ENCODE measurements at places on chromosomes 12 and 14. TPM values are rescaled to one million over a fixed set of nuclear protein-coding genes. Genes with fewer than 3 reads are reported as not detected.

DNA sequence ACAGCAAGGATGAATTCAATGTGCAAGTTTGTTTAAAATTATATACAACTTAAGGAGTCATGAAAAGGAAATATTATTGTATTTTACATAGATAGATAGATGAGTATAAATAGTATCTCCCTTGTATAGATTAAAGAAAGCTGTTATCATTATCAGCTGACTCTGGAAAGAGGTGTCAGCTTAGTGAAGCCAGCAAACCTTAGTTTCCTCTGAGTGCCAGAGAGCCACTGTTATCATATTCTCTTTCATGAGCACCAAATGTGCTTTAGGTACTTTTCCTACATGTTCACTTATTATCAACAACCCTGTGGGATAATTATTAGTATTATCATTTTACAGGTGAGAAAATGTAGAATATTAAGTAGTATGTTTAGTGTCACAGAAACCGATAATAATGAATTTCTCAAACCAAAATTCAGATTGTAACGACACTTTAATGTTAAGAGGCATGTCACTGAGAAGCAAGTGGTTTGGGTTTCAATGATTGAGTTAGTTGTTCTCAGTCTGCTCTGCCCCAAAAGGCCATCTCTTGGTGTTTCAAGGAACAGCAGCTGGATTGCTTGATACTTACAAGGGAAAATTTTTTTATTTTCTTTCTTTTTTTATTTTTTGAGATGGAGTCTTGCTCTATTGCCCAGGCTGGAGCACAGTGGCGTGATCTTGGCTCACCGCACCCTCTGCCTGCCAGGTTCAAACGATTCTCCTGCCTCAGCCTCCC lies 53.7 kb downstream of the PLEKHA5 start:
- no peak for DNase-seq

Gene AQP2
- 0.44 TPM for total RNA-seq

DNA sequence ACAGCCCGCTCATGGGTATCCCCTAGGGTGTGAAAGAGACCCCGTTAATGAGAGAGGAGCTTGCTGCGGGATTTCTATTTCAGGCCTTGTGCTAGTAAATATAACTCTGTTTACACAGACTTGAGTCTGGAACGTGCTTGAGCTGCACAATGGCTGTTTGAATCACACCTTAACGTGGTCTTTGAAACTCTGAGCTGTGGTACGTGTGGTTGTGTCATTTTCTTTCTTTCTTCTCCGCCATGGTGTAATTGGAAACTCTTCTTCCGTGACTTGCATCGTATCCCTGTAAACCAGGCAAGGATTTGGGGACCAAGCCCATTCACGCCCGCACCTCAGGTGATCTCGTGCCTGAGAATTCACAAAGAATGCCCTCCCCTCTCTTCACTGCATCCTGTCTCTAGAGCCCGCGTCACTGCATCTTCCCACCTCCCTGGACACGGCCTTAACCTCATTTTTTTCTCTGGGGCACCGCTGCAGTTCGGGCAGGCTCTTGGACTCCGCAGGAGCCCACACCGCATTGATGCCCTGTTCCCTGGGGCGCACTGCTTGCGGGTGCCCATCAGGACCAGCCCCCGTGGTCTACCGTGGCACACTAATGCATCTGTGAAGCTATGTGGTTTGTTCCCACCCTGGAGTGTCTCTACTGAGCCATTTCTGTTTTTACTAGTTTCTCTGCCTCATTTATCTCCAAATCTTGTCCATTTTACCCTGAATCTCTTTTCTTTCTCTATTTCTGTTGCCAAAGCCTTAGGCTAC lies 78.4 kb upstream of the PARP11 start:
- no peak for DNase-seq

DNA sequence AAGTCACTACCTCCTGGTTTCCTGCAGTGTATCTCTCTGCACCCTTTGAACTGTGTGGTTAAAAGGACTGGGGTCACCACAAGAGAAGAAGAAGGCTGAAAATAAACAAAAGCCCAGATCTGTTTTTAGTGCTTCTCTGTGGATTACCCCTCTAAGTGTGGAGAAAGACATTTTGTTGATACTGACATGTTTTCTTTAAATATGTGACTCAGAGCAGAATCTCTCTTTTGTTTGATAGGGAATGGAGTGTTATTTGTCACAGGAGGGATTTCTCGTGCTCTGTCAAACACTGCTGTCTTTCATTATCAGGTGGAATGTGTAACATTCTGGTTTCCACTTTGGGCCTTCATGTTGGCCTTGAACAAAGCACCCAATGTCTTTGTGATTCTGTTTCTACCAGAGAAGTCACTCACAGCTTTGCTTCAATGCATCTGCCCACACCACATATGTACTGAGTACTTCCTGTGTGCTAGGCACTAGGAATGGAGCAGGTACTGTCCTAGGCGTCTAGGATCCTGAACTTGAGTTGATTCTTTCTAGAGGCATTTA lies 82.1 kb downstream of the PLXNC1 start:
- DNase-seq = no peak

Gene GDF3
- 0.26 TPM for total RNA-seq

GRCh38 chr12:131561891-131562684 lies 148.8 kb upstream of the SFSWAP start:
- no peak for DNase-seq

GRCh38 chr14:103427485-103428443 lies 42.5 kb downstream of the MARK3 start:
- no peak for DNase-seq

Gene GLT1D1
- total RNA-seq = 0.42 TPM

GRCh38 chr12:12881151-12881909 lies 10.0 kb upstream of the GPRC5A start:
- DNase-seq = no peak

GRCh38 chr12:123433615-123434014 lies 2.9 kb downstream of the RILPL2 start:
- DNase-seq = no peak

Gene RPL10L
- not detected for total RNA-seq

DNA sequence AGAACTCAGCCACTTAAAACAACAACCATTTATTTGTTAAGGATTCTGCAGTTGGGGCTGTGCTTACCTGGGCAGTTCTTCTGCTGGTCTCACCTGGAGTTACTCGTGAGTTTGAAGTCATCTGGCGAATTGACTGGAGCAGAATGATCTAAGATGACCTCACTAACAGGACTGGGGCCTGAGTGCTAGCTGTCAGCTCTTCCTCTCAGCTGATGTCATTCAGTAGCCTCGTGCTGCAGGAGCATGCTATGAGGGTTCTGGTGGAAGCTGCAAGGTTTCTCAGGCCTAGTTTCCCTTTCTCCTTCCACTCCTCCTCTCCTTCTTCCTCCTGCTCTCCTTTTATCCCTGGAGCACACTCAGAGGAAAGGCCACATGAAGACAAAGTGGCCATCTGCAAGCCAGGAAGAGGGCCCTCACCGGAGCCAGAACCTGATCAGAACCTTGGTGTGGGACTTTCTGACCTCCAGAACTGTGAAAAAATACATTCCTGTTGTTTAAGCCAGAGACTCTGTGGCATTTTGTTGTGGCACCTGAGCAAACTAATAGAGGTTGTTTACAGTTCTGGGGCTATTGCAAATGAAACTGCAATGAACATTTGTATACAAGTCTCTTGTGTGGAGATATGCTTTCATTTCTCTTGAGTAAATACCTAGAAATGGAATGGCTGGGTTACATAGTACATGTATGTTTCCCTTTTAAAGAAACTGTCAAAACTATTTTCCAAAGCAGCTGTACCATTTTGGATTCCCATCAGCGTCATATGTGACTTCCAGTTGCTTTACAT lies 21.9 kb upstream of the MAP3K9 start:
- no peak for DNase-seq

Gene SARNP
- total RNA-seq = 50.6 TPM

GRCh38 chr12:27163048-27163715 lies 80.8 kb upstream of the C12orf71 start:
- DNase-seq = no peak

Gene ARHGEF25
- 16.8 TPM for total RNA-seq

- peak; percentile 67 for DNase-seq
Measured at GRCh38 chr12:67797185-67797741, 148.7 kb downstream of the DYRK2 start.

DNA sequence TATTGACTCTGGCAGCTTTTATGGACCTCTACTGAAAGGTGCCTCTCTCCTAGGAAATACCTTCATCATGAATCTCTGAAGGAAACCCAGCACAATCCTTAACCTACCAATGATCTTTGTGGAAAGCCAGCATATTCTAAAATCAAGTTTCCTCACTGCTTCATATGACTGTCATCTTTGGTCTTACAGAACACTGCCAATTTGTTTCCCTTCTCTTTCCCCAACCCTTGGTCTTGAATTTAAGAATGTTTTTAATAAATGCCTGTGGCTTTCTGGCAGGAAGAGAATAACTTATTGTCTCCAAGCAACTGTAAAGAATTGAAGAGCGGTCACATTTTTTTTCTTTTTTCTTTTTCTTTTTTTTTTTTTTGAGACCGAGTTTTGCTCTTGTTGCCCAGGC lies 427.6 kb downstream of the IPO8 start:
- no peak for DNase-seq

Gene RNASE4
- total RNA-seq = 20.0 TPM

- no peak for DNase-seq
Measured at GRCh38 chr14:34023824-34024767, 73.2 kb upstream of the EGLN3 start.

Measured in right cardiac atrium (tissue), 5 donors.